Left renal pelvis (tissue), 4 donors: ENCODE measurements at places on chromosomes 5 and 9.

DNA sequence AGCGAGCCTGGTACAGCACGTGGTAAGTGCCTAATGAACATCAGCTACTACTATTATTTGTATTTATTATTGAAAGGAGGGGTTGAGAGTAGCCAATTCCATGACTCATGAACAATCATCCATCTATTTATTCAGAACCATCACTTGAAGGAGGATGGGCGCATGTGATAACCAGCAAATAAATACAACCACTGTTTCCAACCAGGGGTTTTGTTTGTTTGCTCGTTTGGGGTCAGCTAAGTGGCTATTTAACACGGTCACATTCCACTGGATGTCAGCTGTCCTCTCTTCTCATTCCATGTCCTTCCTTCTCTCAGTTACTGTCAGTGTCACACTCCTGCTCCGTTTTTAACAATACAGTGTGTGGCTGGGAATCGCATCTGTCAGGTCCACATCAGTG lies 8.6 kb downstream of the RAPGEF1 start:
- no peak for DNase-seq

DNA sequence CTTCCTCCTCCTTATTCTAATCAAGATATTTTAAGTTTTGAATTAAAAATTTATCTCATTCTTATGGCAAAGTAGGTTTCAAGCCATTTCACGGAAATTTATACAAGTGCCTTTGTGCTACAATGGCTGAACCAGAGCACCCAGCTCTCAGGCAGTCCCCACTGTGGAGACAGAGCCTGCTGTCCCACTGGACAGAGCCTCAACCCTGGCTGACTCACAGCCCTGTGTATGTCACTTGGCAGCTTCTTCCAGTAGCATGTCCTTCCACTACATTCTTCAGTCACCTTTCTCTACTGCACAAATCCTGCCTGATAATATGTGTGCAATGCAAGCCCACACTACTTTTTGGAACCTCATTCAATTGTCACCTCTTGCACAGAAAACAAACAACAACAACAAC lies 253.1 kb downstream of the PDE4D start:
- DNase-seq: no peak

DNA sequence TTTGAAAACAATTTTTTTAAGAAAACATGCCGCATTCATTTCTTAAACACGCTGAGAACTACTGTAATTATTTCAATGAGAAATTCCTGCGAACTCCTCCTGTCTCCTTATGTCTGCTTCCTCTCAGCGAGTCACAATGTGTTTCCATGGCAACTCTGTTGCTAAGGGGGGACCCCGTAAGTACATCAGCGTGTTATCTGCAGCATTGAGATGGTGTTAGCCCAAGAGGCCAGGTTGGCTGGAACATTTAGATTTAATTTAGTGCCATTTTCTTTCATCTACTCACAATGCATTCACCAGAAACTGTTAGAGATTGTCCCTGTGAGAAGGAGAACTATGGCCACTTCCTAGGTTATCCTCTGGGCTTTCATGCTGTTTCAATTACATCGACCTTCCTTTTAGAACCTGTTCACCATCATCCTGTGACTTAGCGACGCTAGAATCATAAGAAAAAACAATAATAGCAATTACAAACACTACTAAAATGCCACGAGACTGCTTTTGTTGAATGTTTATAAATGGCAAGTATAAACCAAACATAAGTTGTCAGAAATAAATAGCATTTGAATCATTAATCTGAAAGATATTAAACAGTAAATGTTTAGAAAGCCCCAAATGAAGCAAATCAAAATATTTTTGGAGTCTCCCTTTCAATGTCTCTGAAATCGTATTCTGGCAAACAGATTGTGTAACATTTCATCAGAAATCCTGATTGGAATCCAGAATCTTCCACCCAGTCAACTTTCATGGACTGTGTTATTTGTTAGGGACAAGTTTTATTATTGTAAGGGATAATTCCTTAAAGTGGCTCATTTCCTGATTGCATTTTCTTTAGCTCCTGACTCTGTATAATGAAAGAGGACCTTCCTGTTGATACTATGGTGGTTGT lies 39.7 kb upstream of the SHC3 start:
- no peak for DNase-seq

- DNase-seq: no peak
Observed at GRCh38 chr9:136729144-136729543, 13.6 kb downstream of the LCN10 start.

GRCh38 chr5:60789551-60789950 lies 54.5 kb downstream of the ELOVL7 start:
- no peak for DNase-seq

DNA sequence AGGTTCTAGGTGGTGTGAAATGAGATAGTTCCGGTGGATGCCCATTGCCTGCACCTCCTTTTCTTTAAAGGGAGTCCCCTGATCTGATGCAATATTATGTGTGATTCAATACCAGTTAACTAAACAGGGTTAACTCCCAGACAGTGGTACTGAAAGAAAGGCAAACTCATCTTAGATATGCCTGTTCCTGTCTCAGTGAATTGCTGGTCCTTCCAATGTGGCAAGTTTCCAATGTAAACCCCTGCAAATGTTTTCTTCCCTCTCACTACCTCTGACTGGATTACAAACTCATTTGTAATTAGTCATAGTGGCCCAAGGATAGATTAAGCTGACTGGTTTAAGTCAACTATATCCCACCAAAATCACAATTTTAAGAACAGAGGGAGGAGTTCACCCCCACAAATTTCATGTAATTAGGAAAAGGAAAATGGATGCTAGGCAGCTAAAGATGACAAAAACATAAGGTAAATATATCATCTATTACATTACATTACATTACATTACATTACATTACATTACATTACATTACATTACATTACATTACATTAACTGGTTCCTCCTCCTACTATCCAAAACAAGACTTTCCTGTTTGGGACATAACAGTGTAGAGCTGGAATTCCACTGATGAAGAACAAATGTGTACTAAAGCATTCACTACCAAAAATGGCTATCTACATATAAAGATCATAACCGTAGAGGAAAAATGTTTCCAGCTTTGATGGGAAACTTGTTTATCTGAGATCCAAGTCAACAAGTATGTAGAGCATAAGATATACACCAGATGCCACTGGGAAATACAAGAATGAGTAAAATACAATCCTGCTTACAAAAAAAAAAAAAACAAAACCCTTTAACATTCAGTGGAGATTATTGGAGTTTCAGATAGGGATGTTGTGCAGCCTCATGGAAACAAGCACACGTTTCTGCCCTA lies 121.5 kb upstream of the SNX2 start:
- DNase-seq: no peak

DNA sequence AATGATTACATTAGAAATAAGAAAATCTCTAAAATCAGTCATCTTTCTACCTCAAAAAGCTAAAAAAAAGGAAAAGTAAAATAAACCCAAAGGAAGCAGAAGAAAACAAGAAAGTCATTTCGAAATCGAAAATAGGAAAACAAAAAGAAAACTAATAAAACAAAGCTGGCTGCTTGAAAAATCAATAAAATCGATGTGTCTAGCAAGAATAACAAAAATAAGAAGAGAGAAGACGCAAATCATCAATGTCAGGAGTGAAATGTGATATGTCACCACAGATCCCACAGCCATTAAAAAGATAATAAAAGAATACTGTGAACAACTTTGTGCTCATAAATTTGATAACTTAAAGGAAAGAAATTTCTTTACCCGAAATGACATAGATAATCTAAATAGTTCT lies 218.1 kb upstream of the S1PR3 start:
- DNase-seq: no peak

GRCh38 chr9:136386018-136386417 lies 12.5 kb upstream of the CARD9 start:
- no peak for DNase-seq

- DNase-seq: no peak
Observed at GRCh38 chr5:1487079-1487764, 36.5 kb downstream of the LPCAT1 start.

DNA sequence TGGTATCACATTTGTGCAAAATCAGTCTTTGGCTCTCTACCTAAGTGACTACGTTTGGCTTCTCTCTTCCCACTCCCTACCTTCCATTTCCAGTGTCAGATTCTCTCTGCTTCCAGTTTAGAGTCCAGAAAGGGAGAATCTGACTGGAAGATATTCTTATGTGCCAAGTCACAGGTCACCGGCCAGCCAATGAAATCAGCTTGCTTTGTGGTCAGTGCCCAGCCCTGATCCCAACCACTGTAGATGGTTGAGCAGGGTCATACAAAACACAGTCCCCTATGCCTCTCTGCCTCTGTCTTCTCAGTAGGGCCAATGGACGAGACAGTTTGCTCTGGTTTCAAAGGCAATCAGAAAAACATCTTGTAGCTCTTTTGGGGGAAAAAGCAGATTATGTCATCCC lies 15.6 kb upstream of the EPB41L4B start:
- DNase-seq: no peak

DNA sequence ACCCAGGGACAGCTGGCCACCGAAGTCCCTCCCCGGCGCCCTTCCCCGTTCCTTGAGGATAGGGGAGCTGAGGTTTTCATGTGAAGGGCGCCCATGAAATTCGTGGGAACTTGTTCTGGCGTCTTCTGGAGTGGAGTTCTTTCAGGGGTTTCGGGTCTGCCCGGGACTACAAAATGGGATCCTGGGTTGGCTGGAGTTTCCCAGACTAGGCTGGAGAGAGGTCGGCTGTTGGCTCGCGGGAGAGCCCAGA lies 3.6 kb upstream of the RGMB start:
- DNase-seq: no peak

GRCh38 chr5:40497573-40497972 lies 182.1 kb upstream of the PTGER4 start:
- no peak for DNase-seq

GRCh38 chr9:131539223-131539923 lies 6.0 kb upstream of the PRRT1B start:
- DNase-seq: no peak

GRCh38 chr5:97979740-97980139 lies 793.7 kb upstream of the RGMB start:
- no peak for DNase-seq

DNA sequence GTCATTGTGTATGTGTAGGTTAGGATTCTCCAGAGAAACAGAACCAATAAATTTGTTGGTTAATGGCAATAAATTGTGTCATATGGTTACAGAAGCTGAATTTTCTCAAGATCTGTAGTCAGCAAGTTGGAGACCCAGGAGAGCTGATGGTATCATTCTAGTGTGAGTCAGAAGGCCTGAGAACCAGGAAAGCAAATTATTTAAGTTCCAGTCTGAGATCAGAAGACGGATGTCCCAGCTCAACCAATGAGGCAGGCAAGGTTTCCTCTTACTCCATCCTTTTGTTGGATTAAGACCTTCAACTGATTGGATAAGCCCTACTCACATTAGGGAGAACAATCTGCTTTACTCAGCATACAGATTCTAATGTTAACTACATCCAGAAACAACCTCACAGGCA lies 656.3 kb downstream of the ANXA1 start:
- no peak for DNase-seq

GRCh38 chr5:56763182-56763581 lies 52.2 kb upstream of the MAP3K1 start:
- DNase-seq: no peak

DNA sequence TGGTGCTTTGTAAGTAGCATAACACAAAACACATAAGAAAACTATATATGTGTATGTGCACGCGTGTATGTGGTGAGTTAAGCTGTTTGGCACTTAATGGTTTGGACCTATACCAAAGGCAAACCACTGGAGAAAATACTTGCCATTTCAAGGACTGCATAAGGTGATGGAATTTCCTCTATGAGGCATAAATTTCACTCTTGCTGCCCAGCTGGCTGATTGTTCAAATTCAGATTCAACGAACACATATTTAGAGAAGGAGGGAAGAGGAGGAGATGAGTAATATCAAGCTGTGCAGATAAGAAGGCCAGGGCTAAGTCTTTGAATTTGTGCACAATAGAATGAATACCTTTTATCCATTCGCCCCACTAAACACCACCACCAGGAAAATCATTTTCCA lies 470.6 kb upstream of the MPDZ start:
- DNase-seq: no peak

DNA sequence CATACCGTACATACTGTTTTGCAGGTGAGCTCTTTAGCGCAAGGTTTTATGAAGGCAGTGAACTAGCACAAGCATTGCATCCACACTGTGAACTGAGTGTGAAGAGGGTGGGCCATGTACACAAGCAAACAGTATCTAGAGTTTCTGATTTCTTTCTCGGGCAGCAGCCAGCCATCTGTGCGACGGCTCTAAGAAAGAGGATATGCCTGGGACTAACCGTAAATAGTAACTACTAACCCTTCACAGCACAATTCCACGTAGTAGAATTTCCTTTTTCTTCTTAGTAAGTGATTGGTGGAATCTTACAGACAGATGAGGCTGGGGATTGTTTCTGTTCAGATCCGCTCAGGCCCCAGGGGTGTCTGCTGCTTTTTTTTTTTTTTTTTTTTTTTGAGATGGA lies 89.0 kb downstream of the DRD1 start:
- DNase-seq: no peak

GRCh38 chr5:156597276-156597675 lies 252.8 kb upstream of the PPP1R2B start:
- DNase-seq: no peak
